ENCODE measurements at places on chromosomes 5 and 9.

GRCh38 chr9:131407717-131408195 lies 13.9 kb downstream of the PRRC2B start:
- peak; percentile 34 for DNase-seq

GRCh38 chr5:78550891-78551290 lies 97.7 kb downstream of the LHFPL2 start:
- DNase-seq: no peak

DNA sequence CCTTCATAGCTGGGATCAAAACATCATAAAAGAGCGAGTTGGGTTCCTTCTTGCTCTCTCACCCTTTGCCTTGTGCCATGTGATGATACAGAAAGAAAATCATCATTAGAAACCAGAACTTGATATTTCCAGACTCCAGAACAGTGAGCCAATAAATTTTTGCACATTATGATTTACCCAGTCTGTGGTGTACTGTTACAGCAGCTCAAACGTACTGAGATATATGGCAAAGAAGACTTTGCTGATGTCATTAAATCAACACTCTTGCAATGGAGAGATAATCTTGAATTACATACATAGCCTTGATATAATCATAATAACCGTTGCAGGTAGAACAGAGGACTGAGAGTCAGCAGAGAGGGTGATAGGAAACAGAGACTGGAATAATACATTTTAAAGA lies 1271.6 kb downstream of the CDH12 start:
- DNase-seq: no peak

GRCh38 chr5:135894789-135895188 lies 852 bp downstream of the IL9 start:
- no peak for DNase-seq

GRCh38 chr5:10034001-10034400 lies 215.7 kb downstream of the ATPSCKMT start:
- DNase-seq: no peak

DNA sequence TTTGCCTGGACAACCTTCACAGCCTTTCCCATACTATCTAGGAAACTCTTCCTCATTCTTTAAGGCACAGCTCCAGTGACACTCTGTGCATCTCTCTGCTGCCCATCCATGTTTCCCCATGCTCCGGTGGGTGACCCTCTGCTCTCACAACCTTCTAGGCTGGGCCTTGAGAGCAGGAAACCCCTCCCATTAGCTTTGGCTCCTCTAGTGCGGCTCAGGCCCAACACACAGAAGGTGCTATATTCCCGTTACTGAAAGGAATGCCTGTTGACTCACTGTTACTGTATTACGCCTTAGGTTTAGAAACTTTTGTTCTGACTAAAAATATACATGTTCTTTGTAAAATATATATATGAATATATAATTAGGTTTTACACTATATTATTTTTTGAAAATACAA lies 8.1 kb upstream of the CCL28 start:
- no peak for DNase-seq
